ENCODE measurements at places on chromosomes 7 and 10.
A peak's percentile ranks its signal among the peaks of the same experiment; 100 is the strongest.

DNA sequence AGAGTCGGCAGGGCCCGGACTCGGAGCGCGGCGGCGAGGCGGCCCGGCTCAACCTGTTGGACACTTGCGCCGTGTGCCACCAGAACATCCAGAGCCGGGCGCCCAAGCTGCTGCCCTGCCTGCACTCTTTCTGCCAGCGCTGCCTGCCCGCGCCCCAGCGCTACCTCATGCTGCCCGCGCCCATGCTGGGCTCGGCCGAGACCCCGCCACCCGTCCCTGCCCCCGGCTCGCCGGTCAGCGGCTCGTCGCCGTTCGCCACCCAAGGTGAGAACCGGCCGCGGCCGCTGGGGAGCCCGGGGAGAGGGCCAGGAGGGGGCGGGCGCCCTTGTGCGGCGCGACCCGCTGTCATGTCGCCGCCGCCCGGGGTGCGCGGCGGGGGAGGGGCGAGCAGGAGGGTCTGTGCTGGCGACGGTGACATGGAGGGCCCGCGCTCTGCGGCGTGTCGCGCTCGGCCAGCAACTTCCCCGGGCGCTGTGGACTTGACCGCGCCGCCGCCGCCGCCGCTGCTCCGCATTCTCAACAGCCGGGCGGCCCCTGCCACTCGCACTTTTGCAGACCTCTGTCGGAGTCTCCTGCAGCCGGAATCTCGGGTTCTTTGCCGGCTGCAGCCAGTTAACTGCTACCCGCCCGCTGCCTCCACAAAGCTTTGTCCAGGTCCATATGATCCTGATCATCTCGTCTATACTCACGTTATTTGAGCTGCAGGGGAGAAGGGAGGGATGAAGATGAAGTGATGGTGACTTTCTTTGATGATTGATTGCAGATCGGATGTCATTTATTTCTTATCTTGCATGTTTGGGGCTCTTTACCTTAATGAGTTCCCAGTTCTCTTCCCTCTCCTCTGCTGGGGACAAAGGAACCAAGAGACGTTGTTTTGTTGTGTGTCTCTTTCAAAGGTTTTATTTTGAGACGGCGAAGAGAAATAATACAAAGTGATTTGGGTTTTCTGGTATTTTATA lies 869 bp downstream of the TRIM24 start:
- DNase-seq, result peak; percentile 58

DNA sequence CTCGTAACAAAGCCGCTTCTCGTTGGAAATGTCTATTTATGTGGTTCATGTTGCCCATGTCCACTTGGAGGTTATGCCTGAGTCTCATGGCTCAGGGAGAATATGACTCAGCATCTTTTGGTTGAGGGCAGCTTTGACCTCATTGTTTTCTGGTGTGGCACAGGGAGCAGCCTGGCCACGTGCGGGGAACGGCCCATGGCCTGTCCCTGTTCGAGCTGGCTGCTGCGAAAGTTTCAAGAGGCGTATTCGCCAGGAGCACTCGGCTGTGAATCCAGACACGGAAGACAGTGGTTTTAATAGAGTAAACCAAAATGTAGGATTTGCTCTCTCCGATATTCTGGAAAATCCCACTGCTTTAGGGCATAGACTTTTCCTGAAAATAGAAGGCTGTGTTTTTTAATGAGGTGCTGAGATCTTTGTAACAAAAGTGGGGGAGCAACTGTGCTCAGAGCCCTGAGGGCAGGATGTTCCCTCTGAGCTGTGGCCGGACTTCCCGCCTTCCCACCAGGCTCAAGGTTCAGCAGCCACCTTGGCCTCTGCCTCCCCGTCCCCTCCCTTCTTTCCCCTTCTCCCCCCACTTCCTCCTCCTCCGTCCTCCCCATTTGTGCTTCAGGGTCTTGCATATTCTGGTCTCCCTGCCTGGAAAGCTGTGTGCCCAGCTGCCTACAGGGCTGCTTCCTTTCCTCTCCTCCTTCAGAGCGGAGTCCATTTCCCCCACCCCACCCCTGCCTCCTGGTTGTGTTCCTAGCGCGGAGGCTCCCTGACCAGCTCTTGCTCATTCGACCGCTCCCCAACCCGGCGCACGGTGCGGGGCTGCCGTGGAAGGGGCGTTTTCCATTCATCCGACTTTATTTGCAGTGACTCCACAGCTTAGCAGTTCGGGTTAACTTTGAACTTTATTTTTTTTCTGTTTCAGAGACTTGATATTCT lies 642.0 kb downstream of the SDK1 start:
- DNase-seq, result no peak

DNA sequence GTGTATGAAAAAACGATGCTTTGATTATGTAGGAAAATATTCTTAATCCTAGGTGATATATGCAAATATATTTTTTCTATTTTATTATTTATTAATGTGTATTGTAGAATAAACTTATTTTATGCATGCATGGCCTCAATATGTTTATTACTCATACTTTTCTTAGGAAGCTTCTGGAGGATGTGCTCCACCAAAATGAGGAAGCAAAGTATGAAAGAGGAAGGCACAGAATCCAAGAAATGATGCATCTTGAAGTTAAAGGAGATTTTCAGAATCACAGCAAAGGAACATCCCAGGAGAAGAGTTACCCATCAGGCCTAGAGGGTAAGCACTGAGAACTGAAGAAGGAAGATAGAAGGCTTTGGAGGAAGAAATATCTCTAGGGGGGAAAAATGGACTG lies 35.0 kb upstream of the MRPS16 start:
- DNase-seq, result peak; percentile 64

GRCh38 chr7:35721288-35721687 lies 26.4 kb upstream of the HERPUD2 start:
- DNase-seq, result no peak

DNA sequence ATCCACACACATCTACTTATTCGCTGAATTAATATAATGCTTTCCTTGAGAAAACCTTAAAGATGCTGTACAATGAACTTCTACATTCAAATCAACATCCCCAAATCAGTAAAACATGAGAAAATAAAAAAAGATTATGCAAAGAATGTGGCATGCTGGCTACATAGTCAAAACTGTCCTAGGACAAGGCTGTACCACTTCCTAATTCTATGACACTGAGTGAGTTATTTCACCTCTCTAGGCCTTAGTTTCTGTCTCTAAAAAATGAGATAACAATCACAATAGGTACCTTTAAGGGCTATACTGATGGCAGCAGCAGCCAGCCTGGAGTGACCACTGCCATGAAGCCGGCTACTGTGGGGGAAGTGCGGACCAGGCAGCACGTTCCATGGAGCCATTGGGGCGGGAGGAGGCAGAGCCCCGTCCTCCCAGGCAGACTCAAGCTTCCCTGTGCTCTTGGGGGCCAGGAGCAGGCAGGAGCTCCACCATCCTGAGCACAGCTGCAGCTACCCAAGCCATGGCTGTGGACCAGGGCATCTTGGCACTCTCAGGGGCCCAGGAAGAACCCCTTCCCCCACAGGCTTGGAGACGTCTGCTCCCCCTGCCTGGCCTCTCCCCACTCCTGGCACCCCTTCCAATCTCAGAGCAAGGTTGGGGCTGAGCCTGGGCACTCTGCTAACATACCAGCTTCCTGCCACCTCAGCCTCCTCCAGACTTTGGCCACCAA lies 110.2 kb downstream of the ELAPOR2 start:
- DNase-seq, result no peak

GRCh38 chr7:2228921-2229320 lies 3.8 kb downstream of the MAD1L1 start:
- DNase-seq, result no peak

GRCh38 chr7:23016345-23017253 lies 2.7 kb upstream of the HYCC1 start:
- no peak for DNase-seq

DNA sequence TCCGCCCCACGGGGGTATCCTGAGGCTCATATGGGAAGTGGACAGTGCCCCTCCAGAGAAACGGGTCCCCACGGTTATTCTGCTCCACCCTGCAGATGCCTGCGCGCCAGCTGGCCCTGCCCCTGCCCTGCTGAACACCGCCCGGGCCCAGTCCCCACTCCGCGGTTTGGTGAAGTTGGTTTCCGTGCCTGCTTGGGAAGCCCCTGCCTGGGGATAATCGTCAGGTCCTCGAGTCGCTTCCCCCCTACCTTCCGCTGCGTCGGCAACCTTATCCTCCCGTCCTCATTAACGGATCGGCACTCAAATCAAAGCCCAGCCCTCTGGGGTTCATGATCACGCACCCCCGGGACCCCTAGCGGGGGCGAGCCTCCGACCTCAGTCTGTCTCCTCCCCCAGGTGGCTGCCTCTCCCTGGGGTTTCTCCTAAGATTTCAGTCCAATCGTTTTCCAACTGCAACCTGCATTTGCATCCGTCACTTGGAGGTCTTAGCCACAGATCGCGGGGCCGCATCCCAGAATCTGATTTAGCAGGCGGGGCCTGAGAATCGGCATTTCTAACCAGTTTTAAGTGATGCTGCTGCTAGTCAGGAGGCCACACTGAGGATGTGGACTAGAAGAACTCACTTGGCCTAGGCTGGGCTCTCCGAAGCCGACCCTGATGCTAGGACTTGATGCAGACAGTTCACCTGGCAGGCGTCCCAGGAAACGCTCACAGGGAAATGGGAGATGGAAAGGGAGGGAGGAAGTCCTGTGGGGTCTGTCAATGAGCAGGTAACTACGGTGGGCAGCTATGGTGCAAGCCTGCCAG lies 27.6 kb downstream of the WDR86 start:
- no peak for DNase-seq

DNA sequence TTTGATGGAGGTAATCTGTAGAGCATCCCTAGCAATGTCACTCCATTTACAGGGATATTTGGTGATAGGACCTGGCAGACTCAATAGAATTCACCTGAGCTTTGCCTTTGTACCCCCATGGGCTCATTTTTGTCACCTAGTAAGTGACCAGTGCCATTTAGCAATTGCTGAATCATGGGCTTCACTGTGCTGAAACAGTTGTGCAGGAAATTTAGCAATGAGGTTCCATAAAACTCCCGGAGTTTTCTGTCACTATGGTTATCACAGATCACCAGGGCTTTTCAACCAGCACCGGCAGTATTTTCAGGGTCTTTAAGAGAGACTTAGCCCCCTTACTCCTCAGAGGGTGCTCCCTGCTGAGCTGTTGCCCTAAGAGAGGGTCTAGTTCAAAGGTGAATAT lies 40.2 kb downstream of the FAS start:
- DNase-seq, result peak; percentile 79

Measured in inflammatory macrophage treated with lipopolysaccharide for 4 hours (primary cell).